ENCODE measurements at places on chromosomes 5 and 9. TPM values are rescaled to one million over a fixed set of nuclear protein-coding genes. Genes with fewer than 3 reads are reported as not detected.

The PTCH1 gene
- total RNA-seq = 0.76 TPM

The ALDH1A1 gene
- total RNA-seq = not detected

The PPIC gene
- 28.3 TPM for total RNA-seq

The SOX30 gene
- total RNA-seq = not detected

The CDH6 gene
- not detected for total RNA-seq

The OR5C1 gene
- total RNA-seq = not detected

The RORB gene
- total RNA-seq = not detected

The SPEF2 gene
- 2.3 TPM for total RNA-seq

The INSL4 gene
- total RNA-seq = not detected

The TSLP gene
- total RNA-seq = 0.78 TPM

The EDIL3 gene
- under 0.01 TPM for total RNA-seq

The NR4A3 gene
- total RNA-seq = 0.15 TPM

The HEMGN gene
- not detected for total RNA-seq

The SHISAL2B gene
- not detected for total RNA-seq
